ENCODE measurements at places on chromosomes 4 and X.

DNA sequence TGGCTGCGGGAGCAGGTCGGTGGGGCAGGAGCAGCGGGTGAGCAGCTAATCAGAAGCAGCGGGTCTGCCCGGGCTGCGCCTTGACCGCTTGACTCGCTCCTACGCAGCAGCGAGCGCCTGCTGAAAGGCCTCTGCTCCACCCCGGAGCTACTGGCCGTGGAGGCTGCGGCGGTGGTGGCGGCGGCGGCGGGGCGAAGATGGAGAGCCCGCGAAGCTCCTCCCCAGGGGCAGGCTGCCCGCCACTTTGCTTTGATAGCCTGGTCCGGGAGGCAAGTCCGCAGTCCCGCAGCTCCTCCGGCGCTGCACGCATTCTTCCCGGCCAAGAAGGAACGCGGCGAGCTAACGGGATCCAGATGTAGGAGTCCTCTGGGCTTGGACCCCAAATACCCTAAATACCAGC, 36.7 kb downstream of the PJA1 start:
- peak; percentile 58 for DNase-seq

DNA sequence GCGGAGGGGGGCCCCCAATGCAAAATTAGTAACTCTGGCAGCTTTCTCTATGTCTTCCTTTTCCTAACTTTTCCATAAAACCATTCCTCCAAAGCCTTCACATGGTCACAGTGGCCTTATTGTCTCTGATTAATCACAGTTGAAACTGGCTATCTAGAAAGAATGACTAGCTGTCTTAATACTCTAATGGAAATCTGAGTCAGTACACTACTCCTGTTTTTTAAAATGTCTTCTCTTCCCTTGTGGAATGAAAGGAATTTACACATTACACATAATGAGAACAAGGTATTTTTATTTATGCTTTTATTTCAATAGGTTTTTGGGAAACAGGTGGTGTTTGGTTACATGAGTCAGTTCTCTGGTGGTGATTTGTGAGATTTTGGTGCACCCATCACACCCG, 66.3 kb upstream of the PUDP start:
- peak; percentile 32 for DNase-seq

GRCh38 chrX:136353526-136354093, 52.8 kb downstream of the ADGRG4 start:
- peak; percentile 46 for DNase-seq

DNA sequence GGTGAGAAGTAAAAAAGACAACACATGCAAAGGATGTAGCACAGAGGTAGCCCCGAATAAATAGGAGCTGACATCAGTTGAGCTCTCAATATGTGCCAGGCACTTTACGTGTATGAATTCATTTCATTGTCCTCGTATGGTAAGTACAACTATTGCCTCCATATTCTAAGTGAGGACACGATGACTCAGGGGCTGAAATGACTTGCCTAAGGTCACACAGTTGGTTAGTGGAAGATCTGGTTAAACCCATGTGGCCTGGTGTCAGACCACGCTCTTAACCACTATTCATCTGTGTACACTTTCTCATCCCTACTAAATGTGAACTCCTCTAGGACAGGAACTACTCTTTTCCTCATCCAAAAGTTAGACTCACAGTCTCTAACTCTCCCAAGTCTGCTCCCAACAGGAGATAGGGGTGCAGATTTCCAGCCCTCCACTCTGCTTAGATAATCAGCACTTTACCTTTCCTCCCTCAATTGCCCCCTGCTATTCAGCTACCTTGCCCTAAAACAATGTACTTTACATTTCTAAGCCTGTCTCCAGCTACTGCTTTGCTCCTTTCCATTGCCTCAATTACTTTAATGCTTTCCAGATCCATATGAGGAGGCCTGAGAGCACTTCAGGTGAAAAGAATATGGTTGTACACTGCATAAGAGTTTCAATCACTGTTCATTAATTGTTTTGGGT, 58.8 kb upstream of the LHFPL1 start:
- DNase-seq: no peak

DNA sequence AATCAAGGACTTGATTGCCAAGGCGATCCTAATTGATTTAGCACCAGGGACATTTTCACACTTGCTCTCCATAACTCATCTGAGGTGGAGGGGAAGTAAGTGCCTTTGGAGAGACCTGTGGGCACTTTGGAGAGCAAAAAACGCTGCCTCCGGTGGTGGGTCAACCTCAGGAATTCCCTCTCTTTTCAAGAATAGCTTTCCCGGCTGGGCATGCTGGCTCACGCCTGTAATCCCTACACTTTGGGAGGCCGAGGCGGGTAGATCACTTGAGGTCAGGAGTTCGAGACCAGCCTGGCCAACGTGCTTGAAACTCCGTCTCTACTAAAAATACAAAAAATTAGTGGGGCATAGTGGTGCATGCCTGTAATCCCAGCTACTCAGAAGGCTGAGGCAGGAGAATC, 49.2 kb downstream of the PRPS1 start:
- DNase-seq: peak; percentile 20

DNA sequence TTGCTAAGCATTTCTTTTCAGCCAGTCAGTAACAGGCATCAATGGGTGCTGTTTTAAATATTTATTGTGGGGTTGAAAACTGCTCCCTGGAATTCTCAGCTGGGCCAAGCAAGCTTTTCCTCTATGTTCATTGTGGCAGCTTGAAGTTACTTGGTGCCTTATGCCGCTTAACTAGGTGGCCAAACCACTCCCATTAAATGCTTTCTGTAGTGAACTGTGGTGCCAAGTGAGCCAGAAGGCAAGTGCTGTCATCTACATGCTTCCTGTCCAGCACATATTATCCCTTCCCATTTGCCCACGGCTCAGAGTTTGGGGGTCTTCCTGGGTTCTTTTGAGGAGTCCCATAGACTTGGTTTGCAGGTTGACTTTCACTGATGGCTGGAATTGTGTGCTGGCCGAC, 64.8 kb downstream of the TAB3 start:
- DNase-seq: peak; percentile 1

GRCh38 chr4:20305976-20306375, 54.3 kb downstream of the SLIT2 start:
- peak; percentile 52 for DNase-seq

DNA sequence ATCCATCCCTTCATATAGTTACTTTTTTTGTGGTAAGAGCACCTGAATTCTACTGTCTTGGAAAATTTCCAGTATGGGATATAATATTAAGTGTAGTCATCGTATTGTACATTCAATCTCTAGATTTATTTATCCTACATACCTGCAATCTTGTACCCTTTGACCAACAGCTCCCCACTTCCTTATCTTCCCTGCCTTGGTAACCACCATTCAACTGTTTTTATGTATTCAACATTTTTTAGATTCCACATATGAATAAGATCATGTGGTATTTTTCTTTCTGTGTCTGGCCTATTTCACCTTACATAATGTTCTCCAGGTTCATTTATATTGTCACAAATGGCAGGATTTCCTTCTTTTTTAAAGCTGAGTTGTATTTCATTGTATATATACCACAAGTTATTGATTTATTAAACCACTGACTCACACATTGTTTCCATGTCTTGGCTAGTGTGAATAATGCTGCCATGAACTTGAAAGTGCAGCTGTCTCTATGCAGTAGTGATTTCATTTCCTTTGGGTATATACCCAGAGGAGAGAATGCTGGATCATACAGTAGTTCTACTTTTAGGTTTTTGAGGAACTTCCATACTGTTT, 572.5 kb downstream of the MAGEB5 start:
- no peak for DNase-seq

- peak; percentile 13 for DNase-seq
Measured at GRCh38 chrX:123923211-123923610, 38.3 kb upstream of the STAG2 start.

DNA sequence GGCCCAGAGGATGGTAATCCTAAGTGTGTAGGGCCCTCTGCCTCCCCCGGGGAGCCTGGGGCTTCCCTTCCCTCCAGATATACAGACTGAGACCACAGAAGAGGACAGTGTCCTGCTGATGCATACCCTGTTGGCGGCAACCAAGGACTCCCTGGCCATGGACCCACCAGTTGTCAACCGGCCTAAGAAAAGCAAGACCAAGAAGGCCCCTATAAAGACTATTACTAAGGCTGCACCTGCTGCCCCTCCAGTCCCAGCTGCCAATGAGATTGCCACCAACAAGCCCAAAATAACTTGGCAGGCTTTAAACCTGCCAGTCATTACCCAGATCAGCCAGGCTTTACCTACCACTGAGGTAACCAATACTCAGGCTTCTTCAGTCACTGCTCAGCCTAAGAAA, 1.9 kb downstream of the TRO start:
- DNase-seq: no peak

- peak; percentile 5 for DNase-seq
Measured at GRCh38 chrX:38426785-38427184, 74.4 kb downstream of the OTC start.

DNA sequence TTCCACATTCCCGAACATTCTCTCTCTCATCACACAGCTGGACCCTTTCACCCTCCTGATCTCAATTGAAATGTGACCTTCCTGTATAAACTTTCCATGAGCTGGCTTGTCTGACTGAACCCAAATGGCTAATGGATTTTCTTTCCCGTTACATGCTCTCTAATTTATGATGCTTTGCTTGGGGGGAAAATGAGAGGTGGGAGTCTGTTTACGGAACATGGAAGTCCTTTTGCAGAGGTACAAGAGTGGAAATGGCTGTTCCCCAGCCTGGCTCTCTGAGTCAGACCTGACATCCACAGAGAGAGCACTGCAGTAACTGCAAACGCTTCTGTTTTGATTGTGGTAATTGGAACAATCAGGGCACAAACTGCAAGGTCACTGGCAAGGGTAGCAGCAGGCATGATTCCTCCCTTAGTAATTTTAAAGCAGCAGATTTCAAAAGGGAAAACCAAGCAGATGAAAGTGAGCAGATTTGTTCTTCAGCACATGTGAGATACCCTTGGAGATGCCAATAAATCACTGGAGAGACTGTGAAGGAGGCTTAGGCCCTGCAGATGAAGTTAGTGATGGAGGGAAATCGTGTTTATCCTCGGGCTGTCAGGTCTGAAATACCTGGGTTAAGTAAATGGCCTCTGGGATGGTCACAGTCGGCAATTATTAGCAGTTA, 83.9 kb downstream of the SNCA start:
- peak; percentile 87 for DNase-seq

DNA sequence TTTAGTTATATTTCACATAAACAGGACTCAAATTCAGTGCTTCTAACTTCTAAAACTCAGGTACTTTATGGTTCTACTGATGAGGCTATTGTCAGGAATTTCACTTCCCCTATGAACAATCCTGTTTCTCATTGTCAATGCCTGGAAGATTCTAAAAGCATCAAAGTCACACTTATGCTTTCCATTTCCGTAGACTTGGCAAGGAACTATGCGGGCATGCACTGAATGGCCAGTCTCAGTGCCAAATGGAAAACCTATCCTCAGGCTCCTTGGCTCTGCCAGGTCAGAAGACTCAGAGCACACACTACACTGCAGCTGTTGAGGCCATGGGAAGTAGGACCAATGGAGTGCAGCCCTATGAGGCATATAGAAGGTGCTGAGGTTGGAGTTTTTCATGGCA, 97.0 kb upstream of the PTPN13 start:
- peak; percentile 77 for DNase-seq

GRCh38 chrX:99421796-99422195, 988.3 kb downstream of the PCDH19 start:
- DNase-seq: no peak

DNA sequence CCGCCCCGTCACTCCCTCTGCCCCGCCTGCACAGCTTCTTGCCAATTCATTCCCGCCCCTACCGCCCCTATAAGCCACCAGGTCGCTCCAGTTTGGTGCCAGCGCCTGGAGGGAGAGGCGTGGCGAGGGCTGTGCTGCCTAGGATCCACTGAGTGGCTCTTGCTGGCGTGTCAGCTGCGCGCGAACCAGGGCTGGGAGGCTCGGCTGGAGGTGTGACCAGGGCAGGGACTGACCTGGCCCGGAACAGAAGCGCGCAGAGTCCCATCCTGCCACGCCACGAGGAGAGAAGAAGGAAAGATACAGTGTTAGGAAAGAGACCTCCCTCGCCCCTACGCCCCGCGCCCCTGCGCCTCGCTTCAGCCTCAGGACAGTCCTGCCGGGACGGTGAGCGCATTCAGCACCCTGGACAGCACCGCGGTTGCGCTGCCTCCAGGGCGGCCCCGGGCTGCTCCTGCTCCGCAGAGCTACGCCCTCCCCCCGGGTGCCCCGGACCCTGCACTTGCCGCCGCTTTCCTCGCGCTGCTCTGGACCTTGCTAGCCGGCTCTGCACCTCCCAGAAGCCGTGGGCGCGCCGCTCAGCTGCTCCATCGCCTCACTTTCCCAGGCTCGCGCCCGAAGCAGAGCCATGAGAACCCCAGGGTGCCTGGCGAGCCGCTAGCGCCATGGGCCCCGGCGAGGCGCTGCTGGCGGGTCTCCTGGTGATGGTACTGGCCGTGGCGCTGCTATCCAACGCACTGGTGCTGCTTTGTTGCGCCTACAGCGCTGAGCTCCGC, at the start of gene GPR78:
Gene GPR78 (plus strand): TSS at position 72 of the 773 bp plus-strand sequence. CDS start 591 bp downstream, at position 663.
- DNase-seq: peak; percentile 71

- no peak for DNase-seq
Measured at GRCh38 chrX:108028854-108029253, 16.0 kb upstream of the VSIG1 start.

- peak; percentile 25 for DNase-seq
Measured at GRCh38 chrX:80747832-80748231, 61.8 kb downstream of the BRWD3 start.

DNA sequence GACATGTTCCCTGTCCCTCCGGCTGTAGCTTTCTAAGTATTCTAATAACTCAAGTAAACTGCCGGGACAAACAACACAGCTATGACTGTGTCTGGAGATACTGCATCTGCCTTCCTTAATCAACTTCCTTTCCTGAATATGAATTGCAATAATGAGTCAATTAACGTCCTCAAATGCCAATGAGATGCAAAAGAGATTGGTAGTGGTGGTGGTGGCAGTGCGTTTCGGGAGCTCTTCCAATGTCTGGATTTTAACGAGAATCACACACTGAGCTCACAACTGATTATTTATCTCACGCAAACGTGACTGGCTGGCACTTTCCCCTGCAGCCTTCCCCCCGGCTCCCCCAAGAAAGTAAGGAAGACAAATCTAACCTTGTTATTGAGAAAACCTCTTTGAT, 226.1 kb upstream of the GK2 start:
- no peak for DNase-seq

- DNase-seq: no peak
Measured at GRCh38 chrX:644304-645281, 14.0 kb downstream of the SHOX start.

DNA sequence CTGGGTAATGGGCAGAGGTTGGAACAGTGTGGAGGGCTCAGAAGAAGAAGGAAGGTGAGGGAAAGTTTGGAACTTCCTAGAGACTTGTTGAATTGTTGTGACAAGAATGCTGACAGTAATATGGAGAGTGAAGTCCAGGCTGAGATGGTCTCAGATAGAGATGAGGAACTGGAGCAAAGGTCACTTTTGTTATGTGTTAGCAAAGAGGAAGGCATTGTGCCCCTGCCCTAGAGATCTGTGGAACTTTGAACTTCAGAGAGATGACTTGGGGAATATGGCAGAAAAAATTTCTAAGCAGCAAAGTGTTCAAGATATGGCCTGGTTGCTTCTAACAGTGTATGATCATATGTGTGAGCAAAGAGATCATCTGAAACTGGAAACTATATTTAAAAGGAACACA, 37.9 kb upstream of the MSX1 start:
- DNase-seq: no peak
